ENCODE measurements at places on chromosomes 6 and 20.
A peak's percentile ranks its signal among the peaks of the same experiment; 100 is the strongest.

GRCh38 chr6:116158641-116159040, 32.7 kb upstream of the COL10A1 start:
- DNase-seq, result no peak

GRCh38 chr6:22825210-22825609, 255.8 kb downstream of the HDGFL1 start:
- DNase-seq, result no peak

DNA sequence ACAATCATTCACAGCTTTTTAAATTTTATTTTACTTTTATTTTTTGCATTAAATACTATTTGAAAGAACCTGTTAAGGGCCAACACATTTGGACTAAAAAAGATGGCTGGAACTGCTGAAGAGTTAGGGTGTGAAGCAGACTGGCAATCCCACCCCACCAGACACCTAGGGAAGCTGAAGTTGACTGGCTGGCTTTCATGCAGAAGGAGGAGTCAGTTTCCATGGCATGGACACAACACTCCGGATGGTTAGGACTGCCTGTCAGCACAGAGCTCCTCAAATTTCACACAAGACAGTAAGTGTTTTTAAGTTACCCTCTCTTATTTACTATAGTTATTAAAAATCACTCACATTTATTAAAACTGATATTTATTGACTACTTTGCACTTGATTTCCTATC, at the start of gene ANKRD66:
Gene ANKRD66, plus strand, starts transcription at position 238 of the 400 bp plus-strand sequence. CDS start 5,016 bp downstream, outside the sequence.
- DNase-seq, result no peak

DNA sequence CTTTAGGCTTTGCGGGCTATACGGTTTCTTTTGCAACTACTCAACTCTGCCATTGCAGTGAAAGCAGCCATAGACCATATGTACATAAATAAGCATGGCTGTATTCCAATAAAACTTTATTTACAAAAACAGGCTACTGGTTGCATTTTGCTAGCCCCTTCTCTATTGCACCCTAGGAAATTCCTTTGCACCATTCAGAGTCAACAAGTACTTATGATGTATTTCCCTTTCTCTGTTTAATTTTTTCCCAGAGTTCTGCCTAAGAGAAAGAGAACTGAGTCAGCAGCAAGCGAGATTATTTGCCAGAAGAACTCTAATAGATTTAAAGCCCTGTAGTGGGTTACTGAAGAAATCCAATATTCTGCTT, 33.8 kb downstream of the ADGRF1 start:
- no peak for DNase-seq

DNA sequence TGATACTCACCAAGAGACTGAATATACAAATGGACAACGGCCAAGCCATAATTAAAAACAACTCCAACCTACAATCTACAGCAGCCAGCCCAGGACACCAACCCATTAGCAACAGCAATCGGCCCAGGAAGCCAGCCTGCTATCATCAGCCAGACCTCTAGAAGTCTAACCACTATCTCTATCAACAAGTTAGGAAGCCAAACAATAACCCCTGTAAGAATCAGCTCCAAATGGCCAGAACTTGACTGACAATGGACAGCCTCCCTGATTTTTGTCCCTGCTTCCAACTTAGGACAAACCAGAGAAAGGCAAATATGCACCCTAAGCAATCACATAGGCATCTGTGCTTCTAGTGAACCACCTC, 511.8 kb upstream of the JARID2 start:
- DNase-seq, result no peak

DNA sequence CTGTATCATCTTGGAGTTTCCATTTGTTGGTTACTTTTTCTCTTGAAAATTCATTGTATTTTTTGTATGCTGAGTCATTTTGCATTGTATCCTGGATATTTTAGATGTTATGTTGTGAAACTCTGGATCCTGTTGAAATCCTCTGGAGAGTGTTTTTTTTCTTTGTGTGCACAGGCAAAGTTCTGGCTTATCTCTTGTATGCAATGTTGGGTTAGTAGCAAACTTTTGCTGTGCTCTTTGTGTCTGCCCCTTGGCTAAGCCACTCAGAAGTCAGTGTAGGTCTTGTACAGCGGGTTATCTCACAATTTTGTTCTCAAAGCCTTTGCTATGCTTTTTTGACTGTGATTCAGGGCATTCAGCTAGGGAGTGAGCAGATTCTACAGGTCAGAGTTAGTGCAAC, 29.1 kb upstream of the LMBRD1 start:
- no peak for DNase-seq

DNA sequence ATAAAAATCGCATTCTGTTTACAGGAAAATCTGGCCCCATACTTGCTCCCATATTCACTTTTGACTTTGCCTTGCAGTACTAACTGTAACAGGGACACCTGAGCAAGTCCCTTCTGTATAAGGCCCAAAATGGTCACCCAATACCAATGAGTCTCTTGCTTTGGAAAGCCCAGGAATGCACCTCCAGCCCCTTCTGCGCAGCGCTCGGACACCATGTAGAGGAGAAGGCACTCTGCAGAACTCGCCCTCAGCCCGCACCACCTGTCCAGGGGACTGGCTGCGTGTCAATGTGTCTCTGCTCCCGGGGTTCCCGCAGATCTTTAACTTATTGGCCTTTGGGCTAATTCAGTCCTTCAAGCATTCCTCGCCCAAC, 746 bp upstream of the PRND start:
- DNase-seq, result no peak

DNA sequence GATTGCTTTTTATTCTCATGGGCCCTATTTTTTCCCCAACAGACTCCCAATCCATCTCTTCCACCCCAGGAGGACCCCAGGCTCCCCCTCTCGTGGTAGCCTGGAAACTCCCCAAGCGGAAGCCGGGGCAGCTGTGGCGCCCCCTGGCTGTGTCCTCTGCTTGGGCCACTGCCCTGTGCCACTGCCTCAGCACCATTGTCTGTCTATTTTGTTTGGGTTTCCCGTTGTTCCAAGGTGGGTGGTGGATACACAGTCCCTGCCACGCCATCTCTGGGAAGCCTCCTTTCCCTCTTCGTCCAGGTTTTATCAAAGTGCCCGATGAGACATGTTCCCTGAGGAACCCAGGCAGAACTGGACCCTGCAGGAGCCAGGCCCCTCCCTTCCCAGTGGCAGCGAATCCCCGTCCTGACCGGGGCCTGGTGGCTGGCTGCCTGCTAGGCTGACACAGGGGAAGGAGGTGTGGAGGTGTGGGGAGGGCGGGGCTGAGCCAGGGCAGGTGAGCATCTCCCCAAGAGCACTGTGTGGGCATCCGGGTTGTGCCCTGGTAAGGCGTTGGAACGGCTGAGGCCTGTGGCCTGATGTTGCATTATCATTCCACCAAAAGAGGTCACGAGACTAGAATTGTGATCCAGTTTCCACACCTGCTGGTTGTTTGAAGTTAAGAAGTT, 228.2 kb downstream of the CDH4 start:
- DNase-seq, result no peak

DNA sequence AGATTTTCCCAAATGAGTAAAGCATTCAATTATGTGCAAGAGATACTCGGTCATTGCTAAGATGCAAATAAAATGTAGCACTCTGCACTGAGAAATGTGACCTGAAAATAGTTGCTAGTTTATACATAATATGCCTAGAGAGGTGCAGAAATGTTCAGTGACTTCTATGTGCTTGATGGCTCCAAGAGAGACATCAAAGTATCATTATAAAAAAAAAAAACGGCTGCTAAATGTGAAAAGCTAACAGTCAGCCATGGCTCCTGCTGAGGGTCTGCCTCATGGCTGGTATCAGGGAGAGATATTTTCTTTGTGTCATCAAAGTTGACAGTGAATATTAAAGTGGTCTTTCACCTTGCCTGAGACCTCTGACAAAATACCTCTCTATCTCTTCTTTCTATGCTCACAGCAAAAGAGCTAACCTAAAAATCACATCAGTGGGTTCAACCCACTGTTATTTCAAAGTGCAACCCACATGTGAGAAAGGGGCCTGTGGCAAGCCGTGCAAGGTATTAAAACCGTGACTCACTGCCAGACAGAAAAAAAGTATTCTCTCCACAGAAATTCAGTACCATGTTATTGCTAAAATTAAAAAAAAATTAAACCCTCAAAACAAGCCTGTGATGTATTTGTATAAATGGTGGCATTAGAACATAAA, 259.0 kb downstream of the HIVEP2 start:
- DNase-seq, result no peak

DNA sequence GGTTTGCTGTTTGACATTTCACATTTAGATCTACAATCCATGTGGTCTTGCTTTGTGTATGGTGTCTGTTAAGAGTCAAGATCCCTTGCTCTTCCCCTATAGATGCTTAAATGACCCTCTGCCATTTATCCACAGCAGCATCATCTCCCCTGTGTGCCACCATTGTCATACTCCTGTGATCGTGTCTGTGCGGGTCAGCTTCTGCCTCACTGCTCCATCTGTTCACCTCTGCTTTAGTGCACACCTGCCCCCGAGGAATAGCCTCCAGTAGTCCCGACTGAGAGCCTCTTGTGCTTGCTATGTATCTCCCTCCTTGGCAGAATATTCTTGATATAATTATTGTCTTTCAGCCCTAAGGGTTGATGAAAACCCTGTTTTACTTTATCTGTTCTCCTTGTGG, 551.2 kb downstream of the CDH26 start:
- no peak for DNase-seq

- peak; percentile 55 for DNase-seq
Measured at GRCh38 chr6:119308048-119308570, 41.5 kb downstream of the MAN1A1 start.

DNA sequence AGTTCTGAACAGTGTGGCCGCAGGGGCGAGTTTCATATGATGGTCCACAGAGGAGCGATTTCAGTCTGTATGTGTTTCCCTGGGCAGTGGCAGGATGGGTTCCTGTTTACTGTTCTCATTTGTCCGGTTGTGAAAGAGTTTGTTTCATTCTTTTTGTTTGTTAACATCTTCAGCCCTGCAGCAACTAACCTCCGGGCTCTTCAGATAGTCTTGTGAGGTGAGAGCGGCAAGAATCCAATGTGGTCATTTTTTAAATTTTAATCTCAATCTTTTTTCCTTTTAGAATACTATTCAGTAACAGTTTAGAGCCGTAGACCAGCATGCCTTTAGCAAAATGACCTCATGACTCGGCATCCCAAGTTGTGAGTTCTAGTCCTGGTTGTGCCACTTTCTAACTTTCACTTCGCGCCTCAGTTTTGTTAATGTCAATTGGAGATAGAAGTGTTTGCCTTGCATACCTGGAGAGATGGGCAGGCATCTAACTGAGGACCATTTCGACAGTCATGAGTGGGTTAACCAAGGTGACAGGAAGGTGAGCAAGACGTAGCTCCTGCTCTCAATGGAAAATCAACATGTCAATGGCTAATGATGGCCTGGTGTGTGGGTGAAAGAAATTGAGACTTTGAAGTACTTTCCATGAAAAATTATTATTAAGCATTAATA, 38.5 kb upstream of the PXDC1 start:
- no peak for DNase-seq

- DNase-seq, result no peak
Measured at GRCh38 chr6:7993952-7994351, 70.2 kb downstream of the BLOC1S5 start.

GRCh38 chr6:43129434-43130194, 41.5 kb upstream of the SRF start:
- DNase-seq, result peak; percentile 15

GRCh38 chr6:39425346-39426072, 103.0 kb upstream of the KCNK16 start:
- no peak for DNase-seq

GRCh38 chr6:164897523-164898235, 411.7 kb downstream of the C6orf118 start:
- no peak for DNase-seq

GRCh38 chr6:123462152-123462551, 174.6 kb downstream of the TRDN start:
- no peak for DNase-seq

- no peak for DNase-seq
Measured at GRCh38 chr6:136014454-136015437, 163.2 kb downstream of the PDE7B start.

- no peak for DNase-seq
Measured at GRCh38 chr20:55174172-55174571, 698.8 kb downstream of the DOK5 start.

DNA sequence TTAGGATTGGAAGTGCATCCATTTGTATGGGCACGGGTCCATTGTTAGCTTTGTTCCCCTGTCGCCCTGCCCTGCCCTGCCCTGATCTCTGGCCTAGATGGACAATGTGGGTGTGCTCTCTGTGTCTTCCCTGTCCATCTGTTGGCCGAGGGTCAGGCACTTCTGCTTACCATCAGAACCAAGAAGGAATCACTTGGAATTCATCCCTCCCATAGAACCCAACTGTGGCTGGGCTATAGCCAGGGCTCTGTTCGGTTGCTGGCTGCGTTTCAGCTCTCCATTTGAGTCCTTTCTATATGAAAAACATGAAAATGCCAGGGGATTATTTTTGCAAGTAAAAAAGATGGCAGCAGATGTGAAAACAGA, 26.6 kb upstream of the TULP4 start:
- DNase-seq, result no peak

GRCh38 chr6:53630533-53631226, 34.9 kb downstream of the KLHL31 start:
- no peak for DNase-seq

- DNase-seq, result no peak
Measured at GRCh38 chr6:115001731-115002350, 659.0 kb upstream of the HS3ST5 start.

DNA sequence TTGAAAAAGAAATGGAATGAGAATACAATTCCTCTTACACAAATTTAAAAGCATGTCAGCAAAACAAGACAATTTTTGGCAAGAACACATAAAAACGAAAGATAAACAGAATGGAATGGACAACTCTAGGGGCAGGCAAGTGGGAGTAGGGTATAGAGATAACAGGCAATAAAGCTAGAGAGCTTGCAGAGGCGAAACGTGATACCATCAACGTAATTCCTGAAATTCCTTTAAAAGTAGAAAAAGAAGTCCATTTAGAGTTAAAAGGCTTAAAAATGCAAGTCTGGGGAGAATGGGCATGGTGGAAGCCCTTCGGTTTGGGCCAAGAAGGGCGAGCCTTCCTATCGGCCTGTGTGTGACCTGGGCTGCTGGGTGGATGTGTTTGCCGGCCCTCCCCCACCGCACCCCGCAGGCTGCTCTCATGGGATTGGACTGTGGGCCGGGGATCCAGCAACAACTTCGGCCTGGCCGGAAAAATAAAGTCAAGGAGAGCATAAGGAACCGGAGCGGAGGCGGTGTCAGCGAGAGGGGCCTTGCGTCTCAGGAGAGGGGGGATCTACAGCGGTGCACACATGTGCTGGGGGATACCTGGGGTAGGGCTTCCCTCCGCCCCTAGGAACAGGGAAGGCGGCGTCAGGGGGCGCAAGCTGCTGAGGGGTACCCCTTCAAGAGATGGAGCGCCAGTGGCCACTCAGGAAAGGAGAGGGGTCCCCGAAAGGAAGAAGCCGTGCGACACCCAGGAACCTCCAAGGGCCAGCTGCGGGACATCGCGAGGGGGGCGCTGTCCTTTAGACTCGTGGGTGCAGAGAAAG, 4.1 kb downstream of the TMEM239 start:
- no peak for DNase-seq

All from kidney capillary endothelial cell (primary cell).